ENCODE measurements at places on chromosomes 11 and 22.

DNA sequence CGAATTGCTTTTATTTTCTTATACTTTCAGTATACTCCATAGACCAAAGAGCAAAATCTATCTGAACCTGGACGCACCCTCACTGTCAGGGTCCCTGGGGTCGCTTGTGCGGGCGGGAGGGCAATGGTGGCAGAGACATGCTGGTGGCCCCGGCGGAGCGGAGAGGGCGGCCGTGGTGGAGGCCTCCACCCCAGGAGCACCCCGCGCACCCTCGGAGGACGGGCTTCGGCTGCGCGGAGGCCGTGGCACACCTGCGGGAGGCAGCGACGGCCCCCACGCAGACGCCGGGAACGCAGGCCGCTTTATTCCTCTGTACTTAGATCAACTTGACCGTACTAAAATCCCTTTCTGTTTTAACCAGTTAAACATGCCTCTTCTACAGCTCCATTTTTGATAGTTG, 1077.4 kb downstream of the BRD1 start:
- no peak for DNase-seq

- no peak for DNase-seq
These were observed 56.9 kb upstream of the PRSS23 start for GRCh38 chr11:86743223-86744118.

- no peak for DNase-seq
These were observed 1.2 kb upstream of the ASCL2 start for GRCh38 chr11:2271327-2272227.

DNA sequence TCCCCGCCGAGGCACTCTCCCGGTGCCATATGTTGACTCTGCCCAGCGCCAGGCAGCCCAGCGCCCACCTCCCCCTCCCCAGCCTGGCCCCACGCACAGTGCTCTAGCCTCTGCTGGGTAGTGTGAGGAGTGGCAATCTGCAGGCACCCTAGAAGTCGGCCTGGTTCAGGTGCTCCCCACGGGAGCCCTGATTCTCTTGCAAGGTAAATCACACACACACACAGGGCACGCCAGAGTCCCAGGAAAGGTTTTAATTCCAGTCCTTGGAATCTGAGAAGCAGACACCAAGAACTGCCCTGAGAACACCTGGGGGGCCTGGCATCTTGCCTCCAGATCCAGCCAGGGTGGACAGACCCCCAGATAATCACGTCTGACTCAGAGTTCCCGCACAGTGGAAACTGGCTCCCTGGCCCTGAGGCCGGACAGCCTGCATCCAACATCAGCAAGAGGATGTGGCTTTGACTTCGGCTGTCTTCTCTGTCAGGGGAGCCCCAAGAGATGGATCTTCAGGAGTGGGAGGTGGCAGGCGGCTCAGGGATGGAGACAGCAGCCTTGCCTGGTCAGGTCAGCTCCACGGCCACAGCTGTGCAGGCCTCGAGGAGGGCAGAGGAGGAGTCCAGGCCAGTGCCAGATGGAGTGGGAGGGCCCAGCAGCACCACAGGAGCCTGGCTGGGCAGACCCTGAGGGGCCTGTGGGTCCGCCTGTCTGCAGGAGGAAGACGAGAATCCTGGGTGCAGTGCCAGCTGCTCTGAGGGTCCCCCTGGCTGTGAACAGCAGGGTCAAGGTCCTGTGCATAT, 1.1 kb upstream of the RIN1 start:
- no peak for DNase-seq

GRCh38 chr11:58949184-58949583, 9.9 kb downstream of the GLYATL1 start:
- DNase-seq: no peak

GRCh38 chr22:41505511-41506220, 36.7 kb downstream of the ACO2 start:
- no peak for DNase-seq

DNA sequence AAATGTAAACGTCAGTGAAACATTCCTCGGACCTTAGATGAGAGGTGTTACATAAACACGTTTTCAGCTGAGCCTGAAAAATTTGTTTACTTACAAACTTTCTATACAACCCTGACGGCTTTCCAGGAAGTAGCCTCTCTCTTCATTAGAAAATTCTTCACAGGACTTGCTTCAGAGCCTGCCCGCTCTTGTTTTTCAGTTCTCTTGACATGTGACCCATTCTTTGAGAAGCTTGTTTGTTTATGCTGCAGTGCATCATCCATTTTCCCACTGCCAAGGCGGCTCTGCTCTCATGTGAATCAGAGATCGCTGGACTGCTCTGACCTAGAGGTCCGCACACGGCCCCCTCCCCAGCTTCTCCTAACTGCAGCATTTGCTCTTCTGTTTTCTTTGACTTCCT, 47.9 kb upstream of the ARHGAP42 start:
- DNase-seq: no peak

GRCh38 chr22:48520884-48521588, 1306.6 kb downstream of the BRD1 start:
- no peak for DNase-seq

DNA sequence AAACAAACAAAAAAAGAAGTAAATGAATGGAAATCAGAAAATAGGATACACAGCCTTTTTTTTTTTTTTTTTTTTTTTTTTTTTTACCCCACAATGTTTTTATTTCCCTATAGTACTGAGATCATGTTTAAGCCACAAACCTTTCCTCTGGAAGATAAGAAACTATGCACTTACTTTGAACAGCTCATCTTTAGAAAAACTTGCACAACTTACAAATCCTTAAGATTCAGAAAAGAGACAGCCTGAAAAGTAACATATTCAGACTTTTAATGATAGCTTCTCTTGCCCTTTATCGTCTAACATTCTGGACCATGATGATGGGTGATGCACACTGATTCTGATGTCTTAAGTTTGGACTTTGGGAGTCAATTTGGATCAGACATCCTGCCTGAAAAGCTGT, 80.3 kb downstream of the TNRC6B start:
- DNase-seq: no peak

DNA sequence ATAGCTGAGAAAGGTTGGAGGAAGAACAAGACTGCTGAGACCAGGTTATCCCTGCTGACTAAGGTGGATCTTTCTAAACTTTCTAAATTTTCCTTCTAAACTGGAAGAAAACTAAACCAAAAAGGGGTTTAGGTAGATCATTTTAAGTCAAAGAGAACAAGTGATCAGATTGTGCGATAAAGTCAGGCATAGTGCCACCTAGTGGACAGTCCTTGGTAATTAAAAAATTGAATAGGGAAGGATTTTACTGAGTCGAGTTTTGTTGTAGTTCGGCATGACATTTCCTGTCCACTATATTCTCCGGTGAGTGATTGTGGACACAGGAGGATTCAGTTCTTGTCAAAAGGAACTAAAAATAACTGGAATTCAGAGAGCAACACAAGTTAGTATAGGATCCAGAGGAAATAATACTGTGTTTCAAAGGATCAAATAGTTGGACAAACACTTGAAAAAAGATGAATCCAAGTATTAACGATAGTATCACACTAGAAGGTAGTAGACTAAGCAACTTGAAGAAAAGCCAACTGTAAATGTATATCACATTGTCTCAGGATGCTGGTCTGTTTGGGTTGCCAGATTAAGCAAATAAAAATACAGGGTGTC, 1236.4 kb downstream of the FAM181B start:
- DNase-seq: peak; percentile 50

- no peak for DNase-seq
These were observed 247.3 kb downstream of the NXPE2 start for GRCh38 chr11:114925591-114925990.

GRCh38 chr11:127627204-127627603, 626.6 kb upstream of the KIRREL3 start:
- DNase-seq: no peak
